ENCODE measurements at places on chromosomes 11 and 22.

DNA sequence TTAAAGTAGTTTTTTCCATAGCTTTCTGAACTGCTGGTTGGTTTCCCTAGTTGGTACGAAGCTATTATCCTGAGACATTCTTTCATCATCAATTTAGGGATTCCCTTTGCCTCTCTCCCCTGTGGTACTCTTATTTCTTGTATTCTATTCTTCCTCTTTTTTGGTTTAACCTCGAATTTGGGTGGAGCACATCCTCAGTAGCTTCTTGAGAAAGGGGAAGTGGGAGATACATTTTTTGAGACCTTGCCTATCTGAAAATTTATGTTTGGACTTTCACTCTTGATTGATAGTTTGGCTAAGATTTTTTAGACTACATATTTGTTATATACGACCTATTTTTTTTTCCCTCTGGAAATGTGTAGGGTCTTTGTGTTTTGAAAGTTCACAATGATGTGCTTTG lies 121.7 kb upstream of the ZBED5 start:
- DNase-seq = peak; percentile 8

DNA sequence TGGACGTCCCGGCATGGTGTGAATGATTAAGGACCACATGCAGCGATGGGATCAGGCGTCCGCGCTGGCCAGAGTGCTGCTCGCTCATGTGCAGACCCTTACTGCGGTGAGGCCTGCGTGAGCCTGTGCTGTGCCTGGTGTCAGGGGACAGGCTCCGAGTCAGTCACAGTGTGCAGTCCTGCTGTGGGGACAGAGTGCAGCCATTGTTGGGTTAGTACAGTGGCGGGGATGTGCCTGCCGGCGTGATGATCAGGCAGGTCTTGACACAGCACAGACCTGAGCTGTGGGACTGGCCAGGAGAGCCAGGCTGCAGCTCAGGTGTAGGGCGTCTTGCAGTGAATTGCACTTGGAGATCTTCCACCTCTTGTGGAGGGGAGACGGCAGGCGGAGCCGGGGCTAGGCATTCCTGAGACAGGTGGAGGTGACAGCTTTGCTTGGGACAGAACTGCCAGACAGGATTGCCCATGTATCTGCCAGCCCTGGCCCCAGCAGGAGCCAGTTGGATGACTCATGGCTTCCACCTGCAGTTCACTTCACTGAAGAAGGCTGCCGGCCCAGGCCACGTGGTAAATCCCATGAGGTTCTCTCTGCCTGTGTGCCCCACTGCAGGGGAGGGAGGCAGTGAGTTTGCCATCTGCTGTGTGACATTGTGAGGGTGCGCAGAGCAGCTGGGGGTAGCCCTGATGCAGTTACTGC lies 17.3 kb downstream of the TRMU start:
- DNase-seq = no peak

GRCh38 chr11:130088919-130089673 lies 19.4 kb downstream of the APLP2 start:
- DNase-seq = no peak

DNA sequence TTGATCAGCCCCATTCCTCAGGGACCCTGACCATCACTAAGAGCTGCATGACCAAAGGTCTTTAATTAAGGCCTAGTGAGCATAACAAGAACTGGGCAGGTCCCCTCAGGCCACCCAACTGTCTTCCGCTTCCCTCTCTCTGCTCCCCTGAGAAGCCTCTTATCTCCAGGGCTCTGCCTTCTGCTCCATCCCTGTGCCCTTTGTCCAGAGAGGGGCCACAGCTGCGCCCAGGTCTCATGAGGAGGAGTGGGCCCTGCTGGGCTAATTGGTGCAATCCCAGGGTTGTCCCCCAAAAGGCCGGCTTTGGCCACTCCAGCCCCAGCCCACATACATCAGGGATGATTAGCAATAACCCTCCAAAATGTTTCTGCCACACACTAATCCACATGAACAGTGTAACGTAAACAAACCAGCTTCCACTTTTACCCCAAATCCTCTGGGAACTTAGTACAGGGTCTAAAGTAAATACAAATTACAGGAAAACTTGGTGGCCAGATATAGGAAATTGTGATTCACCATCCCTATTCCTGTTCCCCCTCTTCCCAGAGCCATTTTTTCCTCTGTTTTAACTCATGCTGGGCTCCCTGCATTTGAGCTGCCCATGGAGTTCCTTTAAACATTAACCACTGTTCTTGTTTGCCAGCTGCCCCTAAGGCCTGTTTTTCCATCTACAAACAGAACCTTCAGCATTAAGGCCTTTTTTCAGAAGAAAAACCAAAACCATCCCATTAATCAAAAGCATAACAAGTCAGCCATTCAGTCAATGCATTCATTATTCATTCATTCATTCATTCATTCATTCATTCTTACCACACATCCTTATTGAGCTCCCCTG lies 34.6 kb upstream of the CAVIN3 start:
- no peak for DNase-seq

- no peak for DNase-seq
These were observed 8.8 kb downstream of the RIC8A start for GRCh38 chr11:216081-216974.

DNA sequence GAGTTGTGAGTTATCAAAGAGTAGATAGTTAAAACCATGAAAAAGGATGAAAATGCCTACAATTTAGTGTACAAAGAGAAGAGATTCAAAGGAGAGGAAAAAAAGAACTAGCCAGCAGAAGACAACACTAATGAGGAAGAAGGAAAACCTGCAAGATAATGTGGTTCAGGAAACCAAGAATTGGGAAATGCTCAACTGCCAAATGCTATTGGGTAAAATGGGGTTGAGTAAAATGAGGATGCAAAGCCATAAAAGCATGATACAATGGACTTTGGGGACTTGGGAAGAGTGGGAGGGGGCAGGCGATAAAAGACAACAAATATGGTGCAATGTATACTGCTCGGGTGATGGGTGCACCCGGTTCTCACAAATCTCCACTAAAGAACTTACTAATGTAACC lies 7.6 kb upstream of the OR52K2 start:
- DNase-seq = no peak
